ENCODE measurements at places on chromosomes 6 and 20.

DNA sequence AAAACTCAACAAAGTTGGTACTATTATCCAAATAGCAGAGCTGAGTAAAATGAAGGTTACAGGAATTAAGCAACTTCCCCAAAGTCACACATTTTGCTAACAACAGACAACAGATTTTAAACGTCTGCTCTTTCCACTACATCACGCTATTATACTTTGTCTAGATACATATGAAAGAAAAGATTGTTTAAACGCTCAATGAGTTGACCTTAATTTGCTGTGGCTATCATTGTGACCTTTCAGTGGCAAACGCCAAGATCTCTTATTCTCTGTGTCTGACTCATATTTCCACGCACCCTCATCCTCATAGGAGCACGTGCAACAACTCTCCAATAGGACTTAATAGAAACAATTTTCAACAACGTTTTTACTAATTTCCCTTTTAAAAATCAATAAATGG is 540.1 kb downstream of the MAFB start:
- DNase-seq: no peak

DNA sequence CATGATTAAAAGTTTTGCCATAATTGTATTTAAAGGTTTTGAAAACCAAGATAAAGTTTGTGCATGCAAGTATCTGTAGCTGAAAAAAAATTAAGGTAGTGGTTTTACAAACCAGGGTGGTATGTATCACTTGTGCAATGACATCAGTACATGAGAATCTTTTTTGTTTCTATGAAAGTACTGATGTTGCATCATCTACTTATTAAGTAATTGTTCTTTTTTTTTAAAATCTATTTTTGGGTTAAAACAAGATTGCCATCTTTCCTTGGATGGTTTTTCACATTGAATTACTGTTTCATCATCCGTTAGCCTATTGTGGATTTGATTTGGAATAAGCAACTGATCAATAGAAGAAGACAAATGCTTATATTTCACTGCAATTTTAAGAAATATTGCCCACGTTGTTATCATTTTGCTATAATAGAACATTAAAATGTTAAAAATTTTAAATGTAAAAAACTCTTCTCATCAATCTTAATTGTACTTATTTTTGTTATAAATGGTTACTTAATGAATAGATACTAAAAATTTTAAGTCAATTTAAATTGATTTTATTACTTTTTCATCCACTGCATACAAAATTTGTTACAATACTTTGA is 39.8 kb upstream of the TAGAP start:
- DNase-seq: no peak

DNA sequence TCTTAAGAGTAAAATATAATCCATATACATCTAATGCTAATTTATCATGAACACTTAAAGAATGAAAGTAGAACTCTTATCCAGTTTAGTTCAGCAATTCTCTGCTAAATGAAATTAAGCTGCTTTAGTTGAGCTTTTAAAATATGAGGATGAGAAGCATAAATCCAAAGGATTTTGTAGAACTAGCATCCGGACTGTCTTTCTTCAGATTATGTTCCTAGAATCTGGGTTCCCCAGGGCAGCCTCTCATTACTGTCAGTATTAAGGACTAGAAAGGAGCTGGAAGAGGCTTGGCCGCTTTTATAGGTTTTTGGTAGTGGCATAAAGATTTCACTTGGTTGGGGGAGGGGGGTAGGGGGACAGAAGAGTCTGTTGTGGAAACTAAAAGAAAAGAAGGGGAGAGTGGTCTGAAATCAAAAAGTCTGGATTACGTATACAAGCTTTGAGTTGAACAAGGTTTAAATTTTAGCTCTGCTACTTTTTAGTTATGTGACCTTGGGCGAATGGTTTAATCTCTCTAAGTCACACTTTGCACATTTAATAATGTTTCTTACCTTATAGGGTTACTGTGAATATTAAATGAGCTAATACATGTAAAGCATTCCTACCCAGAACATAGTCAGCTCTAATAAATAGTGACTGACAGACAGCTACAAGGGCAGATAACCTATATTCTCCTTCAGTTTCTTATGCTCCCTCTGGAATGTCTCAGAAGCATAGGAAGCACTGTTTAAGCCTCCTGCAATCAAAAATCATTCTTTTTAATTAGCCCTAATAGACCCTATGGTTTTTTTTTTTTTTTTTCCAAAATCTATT is 3.7 kb downstream of the SGK1 start:
- DNase-seq: no peak

DNA sequence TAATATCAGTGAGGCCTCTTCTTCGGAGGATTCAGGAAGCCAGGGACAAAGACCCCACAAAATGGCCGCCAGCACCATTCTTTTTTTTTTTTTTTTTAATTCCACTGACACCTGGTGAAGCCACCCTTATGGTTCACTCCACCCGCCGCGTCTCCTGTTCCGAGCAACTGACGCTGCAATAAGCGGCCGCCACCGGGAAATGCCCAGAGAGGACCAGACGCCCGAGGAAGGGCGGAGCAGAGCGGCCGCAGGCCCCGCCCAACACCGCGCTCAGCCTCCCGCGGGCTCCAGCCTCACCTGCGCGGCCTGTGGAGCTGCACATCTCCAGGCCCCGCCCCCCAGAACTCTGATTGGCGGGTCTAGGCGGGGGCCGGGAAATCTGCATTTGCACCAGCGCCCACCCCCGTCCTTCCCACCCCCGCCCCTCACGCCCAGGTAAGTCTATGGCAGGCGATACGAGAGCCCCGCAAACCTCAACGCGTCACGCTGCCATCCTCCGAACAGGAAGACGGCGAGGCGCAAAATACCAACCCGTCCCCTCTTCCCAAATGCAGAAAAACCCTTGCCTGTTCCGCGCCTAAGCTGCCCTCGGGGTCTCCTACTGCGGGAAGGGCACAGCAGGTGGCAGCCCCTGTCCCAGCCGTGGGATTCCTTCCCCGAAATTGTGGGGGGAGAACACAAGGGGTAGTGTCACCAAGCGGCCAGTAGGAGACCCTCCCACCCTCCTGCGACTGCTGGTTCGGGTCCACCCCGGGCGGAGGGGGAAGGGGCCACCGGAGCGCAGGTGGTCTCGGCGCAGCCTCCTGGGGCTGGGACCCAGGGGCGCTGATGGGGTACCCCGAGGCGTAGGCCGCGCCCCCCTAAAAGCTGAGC is 960 bp downstream of the ATP9A start:
- peak; percentile 57 for DNase-seq

DNA sequence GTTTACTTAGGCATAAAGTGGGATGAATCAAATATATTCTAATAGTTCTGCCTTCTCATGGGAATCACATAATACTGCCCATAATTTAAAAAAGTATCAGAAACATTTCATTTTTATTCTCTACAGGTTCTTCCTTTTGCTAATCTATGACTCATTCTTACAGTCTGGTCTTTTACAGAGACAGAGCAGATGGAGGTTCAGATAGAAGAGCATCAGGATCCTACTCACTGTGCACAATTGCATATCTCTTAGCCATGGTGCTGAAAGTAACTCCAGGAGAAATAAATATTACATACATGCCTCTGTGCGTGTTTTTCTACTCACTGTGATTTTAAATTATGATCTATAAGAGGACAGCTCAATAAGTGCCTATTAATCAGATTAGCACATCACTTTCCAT is 16.3 kb upstream of the OR2B6 start:
- no peak for DNase-seq

GRCh38 chr20:64031822-64032314 is 4.1 kb upstream of the C20orf204 start:
- DNase-seq: no peak

DNA sequence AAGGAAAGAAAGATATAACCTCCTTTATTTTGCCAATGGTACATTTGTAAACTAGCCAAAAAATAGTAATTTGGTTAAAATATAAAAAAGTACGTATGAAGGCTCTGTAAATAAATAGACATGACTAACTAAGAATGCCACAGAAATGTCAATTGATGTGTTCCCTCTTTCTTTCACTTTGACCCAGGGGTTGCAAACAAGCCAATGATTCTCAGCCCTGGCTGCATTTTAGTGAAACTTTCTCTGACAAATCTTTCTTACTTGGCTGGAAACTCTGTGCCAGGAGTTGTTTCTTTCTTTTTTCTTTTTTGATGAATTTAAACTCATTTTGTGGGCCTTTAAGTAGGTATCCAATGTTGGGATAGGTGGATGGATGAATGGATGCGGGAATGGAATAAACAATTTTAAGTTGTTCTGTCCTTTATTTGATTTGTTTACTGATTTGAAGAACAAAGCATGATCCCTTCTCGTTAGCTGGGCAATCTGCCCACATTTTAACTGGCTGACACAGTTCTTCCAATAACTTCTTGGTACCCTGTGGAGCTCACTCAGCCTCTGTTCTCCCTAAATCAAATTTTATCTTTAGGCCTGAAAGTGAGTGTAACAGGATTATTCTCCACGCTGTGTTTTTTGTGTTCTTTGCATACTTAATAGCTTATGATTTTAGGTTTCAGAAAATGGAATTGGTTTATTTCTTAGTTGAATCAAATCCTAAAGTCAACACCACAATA is 58.6 kb upstream of the GCLC start:
- no peak for DNase-seq

DNA sequence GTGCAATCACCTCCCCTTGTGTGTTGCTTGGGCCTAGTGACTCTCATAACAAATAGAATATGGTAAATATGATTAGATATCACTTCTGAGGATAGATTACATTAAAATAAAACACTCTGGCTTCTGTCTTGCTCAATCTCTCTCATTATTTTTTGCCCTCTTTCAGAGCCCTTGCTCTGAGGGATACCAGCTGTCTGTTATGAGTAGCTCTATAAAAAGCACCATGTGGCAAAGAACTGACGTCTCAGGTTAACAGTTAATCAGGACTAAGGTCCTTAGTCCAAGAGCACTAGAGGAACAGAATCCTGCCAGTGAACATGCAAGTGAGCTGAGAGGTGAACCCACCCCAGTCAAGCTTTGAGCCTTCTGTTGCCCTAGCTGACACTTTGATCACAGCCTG is 402.2 kb upstream of the HTR1E start:
- DNase-seq: no peak

GRCh38 chr6:119368921-119369320 is 19.4 kb upstream of the MAN1A1 start:
- no peak for DNase-seq

GRCh38 chr6:5510331-5511133 is 249.2 kb downstream of the FARS2 start:
- no peak for DNase-seq

DNA sequence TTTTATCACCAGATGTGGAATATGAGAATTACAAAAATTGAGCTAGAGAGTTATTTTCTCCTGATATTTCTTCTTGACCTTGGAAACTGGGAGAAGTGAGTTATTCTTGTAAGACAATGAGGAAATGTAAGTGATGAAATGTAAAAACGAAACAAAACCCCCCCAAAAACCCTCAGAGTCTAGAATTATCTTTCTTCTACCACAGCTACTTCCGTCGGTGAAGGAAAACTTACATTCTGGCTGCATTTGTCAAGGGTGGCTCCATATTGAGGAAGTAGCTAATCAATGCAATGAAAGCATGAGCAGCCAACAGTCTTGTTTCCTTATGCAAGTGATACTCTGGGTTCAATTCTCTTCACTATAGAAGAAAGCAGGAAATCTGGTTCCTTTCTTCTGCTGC is 661.7 kb upstream of the CITED2 start:
- DNase-seq: no peak

- DNase-seq: no peak
Measured at GRCh38 chr6:158191761-158192160, 23.6 kb downstream of the GTF2H5 start.

DNA sequence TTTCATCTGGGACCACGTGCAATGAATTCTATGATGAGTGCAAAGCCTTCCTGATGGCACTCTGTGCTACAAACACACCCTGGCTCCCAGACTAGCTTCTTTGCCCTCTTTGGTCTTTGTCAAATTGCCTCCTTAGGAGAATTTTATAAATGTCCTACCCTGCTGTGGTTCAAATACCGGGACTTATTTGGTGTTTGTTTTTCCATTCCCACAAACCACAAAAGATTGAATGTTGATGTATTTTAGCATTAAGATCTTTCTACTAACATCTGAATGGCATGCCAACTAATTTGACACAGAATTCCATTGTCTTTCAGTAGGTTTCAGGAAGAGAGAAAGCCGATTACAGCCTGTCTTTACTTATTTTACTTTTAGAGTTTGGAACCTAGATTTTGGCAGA is 424.2 kb upstream of the SLC35B3 start:
- no peak for DNase-seq

DNA sequence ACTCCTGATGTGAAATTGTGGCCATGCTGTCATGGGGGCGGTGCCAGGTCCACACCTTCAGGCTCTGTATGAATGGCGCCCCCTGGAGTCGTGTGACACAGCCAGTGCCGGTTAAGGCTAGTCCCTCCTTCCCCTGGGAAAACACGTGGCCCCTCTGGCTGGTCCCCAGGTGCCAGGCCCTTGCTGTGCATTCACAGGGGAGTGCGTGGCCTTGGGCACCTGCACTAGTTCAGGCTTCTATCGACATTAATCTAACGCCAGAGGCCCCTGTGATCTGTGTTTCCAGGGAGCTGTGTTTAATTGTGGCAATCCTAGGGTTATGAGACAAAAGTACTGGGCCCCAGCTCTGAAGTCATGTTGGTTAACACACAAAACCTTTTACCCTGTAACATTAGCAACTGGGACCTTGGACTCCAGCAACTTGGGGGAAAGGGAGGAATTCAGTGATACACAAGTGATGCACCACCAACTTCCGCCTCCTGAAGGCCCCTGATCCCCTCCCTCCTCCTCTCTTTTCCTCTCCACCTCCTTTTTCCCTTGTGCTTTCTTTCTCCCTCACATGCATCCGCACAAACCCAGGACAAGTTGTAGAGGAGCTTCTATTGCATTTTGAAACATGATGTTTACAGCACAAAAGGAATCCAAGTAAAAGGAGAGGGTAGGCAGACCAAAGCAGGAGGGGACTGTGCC is 74.0 kb downstream of the SSR1 start:
- peak; percentile 80 for DNase-seq

DNA sequence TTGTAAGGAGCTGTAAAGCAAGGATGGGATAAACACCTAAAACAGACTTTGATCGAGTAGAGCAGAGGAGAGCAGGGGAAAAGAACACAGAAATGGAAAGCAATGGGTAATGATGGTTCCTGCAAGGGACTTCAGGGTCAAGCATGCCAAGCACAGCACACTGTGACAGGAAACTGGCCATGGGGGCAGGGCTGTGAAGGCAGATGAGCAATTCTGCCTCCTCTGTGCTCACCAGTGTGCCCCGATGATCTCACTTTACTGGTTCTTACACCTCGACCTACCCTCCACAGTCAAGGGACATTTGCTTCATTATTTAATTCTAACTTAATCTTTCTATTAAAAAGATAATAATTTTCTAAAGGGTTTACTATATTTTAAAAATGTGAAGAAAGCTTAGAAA is 21.6 kb upstream of the MYB start:
- DNase-seq: no peak

- no peak for DNase-seq
Measured at GRCh38 chr20:47029845-47030244, 135.2 kb downstream of the EYA2 start.
